ENCODE measurements at places on chromosomes 1 and 21. TPM values are rescaled to one million over a fixed set of nuclear protein-coding genes. Genes with fewer than 3 reads are reported as not detected.

DNA sequence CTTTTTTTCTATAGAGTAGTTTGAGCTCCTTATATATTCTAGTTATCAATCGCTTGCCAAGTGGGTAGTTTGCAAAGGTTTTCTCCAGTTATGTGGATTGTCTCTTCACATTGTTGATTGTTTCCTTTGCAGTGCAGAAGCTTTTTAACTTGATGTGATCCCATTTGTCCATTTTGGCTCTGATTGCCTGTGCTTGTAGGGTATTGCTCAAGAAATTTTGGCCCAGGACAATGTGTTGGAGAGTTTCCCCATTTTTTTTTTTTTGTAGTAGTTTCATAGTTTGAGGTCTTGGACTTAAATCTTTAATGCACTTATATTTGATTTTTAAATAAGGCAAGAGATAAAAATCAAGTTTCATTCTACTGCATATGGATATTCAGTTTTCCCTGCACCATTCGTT lies 774.8 kb upstream of the ADAMTS5 start:
- no peak for DNase-seq

- no peak for DNase-seq
Measured at GRCh38 chr1:23148084-23148483, 20.6 kb downstream of the LUZP1 start.

DNA sequence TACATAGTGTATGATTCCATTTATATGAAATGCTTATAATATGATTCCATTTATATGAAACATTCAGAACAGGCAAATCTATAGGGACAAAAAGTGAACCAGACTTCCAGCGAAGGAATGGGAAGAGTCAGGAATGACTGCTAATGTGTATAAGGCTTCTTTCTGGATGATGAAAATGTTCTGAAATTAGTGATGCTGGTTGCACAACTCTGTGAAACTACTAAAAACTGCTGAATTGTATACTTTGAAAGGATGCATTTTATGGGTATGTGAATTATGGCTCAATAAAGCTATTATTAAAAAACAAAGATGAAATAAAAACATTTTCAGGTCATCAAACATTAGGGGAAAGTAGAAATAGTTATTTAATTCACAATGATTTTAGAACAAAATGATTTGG lies 14.1 kb upstream of the IL24 start:
- no peak for DNase-seq

DNA sequence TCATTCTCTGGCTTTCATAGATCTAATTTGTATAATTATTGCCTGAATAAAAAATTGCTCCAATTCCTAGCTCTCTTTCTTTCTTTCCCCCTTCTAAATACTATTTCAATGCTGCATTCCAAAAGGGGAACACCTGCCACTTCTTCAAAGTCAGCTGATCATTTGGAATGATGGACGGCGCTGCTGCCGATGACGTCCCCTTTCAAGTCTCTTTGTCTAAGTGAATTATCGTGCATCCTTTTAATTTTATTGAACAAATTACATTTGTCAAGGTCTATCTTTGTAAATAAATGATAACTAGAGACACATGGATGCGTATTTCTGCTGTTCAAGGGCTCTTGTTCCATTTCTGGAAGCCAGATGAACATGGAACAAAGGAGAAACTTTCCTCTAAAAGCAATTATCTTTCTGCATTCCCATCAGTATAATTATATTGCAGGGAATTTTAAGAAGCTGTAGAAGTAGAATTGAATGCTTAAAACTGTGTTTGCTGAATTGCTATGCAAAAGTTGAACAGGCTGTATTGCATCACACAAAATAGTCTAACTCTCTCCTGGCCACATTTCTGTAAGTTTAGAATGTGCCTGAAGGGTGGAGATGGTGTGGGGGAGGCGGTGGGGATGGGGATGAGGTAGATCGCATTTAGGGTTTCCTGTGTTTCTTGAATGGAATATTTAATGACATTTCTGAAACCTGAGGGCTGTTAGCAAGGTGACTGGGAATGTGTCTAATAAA lies 191.9 kb upstream of the LMO4 start:
- no peak for DNase-seq

DNA sequence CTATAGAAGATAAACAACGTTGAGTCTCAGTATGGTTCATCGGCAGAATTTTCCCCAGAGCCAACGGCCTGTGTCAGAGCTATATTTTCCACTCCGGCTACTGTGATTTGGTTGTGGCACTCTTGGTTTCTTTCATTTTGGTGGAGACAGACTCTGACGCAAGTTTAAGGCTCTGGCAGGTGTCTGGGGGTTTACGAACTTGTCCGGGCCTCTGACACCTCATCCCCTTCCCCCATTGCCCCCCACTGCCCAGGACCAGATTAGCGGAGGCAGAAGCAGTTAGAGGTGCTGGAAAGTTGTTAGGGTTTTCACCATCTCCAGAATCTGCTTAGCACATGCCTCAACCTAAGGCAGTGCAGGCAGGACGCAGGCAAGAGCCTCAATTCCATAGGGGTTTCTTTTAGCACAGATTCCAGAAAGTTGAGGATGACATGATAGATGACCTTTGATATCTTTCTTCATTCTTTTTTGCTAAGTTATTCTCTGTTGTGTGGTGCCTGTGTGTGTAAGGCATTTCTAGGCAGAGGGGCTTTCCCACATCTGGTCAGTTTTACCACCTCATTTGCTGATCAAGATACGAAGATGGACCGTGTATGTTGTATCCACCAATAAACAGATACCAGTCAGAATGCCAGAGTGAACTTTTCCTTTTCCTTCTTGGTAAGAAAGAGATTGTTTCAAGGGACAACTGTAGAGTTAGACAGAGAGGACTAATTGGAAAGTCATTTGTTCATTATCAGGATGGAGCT lies 18.4 kb upstream of the IL10 start:
- DNase-seq, result no peak

GRCh38 chr1:176559474-176559873 lies 96.5 kb downstream of the PAPPA2 start:
- DNase-seq, result no peak

Gene USF1
- 113 TPM for total RNA-seq

Gene ZNF281
- 27.6 TPM for total RNA-seq

Gene SPRR2A
- not detected for total RNA-seq

DNA sequence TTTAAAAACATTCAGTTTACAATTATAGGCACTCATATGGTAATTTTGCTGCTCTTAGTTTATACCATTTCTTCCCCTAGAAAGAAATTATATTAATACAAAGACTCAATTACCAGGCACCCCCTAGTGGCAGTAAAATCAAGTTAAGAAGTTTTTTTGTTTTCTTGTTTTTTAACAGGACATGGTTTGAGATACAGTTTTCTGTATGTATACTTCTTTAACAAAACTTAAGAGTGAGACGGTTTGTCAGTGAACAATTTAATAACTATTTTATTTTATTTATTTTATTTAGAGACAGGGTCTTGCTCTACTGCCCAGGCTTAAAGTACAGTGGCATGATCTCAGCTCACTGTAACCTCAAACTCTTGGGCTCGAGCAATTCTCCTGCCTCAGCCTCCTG lies 224.6 kb downstream of the FAF1 start:
- DNase-seq, result no peak

DNA sequence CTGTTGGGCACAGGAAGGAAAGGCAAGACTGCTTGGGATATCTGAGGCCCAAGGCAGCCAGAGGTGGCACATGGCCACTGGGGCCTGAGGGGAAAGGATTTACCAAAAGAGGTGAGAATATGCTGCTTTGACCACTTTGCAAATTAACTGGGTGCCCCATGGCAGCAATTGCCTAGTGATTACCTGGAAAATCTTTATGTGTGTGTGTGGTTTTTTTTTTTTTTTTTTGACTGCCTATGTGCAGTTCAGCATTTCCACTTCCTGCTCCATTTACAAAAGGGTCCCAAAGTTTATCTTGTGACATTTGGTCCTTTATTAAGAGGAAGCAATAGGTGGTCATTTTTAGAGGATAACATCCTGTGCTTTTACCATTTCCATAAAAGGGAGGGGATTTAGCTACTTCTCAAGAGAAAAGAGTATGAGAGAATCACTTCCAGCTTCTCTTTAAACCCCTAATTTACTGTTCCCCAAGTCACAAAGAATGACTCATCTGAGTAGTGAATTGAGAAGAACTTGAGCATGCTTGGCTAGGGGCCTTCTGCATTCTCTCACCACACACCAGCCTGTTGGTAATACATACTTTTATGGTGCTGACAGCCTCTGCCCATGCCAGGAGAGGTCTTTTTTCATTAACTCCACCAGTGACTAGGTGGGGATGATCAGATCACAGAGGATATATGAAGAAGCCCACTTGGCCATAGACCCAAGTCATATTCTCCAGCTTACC lies 52.1 kb downstream of the SYDE2 start:
- no peak for DNase-seq

- DNase-seq, result peak; percentile 68
Measured at GRCh38 chr1:24906760-24907490, 23.2 kb downstream of the RUNX3 start.

DNA sequence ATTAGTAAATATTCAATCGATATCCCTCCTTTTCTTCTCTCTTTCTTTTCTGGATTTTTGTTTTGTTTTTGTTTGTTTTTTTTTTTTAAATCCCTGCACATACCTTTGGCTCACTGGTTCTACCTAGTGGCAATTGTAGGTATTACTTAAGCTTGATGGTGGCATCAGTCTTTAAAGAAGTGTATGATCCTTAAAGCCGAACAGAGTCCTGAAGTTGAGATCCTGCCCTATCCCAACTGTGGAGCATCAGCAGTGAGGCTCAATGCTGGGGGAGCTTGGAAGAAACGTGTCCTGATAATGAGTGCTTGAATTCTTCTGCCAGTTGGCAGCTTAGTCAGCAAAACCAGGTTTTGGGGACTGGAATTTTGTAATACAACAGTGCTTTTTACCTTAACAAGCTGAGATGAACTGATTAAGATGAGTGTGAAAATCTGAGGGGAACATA lies 60.8 kb downstream of the FASLG start:
- no peak for DNase-seq

Gene DPYD
- 114 TPM for total RNA-seq

GRCh38 chr1:59638231-59638711 lies 176.5 kb upstream of the HOOK1 start:
- DNase-seq, result no peak

Gene OR2G2
- total RNA-seq, result not detected

DNA sequence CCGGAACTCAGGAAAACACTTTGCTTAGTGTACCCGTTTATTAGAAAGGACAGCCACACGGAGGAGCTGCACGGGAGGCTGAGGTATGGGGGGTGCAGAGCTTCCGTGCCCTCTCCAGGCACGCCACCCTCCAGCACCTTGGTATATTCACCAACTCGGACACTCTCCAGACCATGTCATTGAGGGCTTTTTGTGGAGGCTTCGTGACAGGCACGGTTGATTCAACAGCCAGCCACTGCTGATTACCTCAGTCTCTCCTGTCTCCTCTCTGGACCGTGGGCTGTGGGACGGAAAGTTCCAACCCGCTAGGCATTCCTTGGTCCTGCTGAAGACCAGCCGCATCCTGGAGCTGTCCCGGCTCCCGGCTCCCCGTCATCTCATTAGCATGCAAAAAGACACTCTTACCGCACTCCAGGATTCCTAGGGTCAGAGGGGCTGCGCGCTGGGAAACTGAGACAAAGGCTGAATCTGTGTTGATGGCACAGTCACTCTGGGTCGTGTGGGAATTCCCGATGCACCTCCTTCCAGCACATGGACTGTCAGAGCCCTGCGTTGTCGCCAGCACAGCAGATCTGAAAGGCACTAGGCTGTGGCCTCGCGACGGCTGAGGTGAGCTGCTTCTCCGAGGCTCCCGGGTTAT lies 65.6 kb downstream of the PRKCZ start:
- DNase-seq, result no peak

GRCh38 chr1:208131621-208132286 lies 112.4 kb downstream of the PLXNA2 start:
- DNase-seq, result no peak

DNA sequence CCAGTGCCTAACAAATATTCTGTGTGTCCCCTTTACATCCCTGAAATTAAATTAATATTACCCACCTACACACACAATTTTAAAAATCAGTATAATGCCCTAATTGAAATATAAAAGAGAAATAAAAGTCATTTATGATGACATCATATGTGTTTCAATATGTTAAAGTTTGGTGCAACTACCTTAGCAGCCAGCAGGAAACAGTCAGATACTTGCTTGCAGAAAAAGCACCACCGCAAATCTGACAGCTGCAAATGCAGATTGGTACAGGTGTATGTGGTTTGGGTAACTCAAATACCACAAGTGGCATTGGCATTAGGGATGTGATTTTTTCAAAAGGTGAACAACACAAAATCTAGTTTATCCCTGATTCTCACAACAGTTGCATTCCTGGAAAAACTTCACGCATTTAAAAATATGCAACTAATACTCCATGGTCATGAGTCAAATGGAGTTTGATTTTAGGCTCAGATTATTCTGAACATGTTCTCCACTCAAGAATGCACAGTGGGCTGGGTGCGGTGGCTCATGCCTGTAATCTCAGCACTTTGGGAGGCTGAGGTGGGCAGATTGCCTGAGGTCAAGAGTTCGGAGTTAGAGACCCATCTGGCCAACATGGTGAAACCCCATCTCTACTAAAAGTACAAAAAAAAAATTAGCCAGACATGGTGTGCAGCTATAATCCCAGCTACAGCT lies 106.3 kb downstream of the EDEM3 start:
- no peak for DNase-seq

- no peak for DNase-seq
Measured at GRCh38 chr1:233982827-233983518, 78.5 kb downstream of the SLC35F3 start.

- DNase-seq, result no peak
Measured at GRCh38 chr1:201728731-201729130, 100.2 kb upstream of the IPO9 start.

DNA sequence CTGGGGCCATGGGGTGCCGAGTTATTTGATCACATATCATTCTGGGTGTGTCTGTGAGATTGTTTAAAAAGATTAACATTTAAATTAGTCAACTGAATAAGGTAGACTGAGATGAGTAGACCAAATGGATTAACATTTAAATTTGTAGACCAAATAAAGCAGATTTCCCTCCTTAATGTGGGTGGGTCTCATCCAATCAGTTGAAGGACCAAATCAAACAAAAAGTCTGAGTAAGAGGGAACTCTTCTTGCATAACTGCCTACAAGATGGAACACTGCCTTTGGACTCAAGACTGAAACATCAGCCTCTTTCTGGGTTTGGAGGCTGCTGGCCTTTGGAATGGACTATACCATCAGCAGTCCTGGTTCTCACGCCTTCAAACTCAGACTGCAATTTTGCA lies 17.0 kb upstream of the SNX7 start:
- no peak for DNase-seq

Gene SNRNP40
- 52.3 TPM for total RNA-seq

DNA sequence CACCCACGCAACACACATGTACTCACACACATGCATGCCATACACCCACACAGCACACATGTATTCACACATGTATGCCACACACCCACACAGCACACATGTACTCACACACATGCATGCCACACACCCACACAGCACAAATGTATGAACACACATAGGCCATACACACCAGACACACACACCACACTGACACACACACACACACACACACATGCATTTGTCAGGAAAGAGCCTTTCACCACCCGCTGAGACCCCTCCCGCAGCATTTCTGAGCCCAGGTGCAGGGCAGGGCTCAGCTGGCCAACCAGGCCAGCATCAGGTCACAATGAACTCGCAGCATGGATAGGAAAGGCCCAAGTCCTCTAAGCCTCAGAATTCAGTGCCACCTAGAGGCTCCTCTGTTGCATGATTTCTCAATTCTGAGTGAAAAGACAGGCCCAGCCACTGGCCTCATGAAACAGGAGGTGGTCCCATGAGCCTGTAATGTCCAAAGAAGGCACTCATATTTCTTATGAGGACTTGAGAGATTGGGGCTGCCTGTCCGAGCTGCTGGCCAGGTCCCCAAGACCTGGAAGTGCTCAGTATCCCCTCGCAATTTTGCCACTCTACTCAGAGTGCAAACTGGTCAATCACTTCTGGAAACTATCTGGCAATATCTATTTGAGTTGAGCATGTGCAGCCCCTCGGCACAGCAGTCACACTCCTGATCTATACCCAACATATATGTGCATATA lies 57.3 kb downstream of the PSMG1 start:
- DNase-seq, result peak; percentile 72

Gene CASZ1
- total RNA-seq, result 7.5 TPM

All from spleen (tissue), 13 donors.